Stimulated activated CD8-positive, alpha-beta memory T cell treated with anti-CD3 and anti-CD28 coated beads, Interleukin-15, amount 100 ng/mL, for 4 hours (primary cell): ENCODE measurements at places on chromosomes 4 and X.

GRCh38 chrX:7316887-7317286 is 168.9 kb upstream of the PUDP start:
- DNase-seq = no peak

- DNase-seq = no peak
Observed at GRCh38 chr4:118676128-118676527, 9.1 kb upstream of the METTL14 start.

DNA sequence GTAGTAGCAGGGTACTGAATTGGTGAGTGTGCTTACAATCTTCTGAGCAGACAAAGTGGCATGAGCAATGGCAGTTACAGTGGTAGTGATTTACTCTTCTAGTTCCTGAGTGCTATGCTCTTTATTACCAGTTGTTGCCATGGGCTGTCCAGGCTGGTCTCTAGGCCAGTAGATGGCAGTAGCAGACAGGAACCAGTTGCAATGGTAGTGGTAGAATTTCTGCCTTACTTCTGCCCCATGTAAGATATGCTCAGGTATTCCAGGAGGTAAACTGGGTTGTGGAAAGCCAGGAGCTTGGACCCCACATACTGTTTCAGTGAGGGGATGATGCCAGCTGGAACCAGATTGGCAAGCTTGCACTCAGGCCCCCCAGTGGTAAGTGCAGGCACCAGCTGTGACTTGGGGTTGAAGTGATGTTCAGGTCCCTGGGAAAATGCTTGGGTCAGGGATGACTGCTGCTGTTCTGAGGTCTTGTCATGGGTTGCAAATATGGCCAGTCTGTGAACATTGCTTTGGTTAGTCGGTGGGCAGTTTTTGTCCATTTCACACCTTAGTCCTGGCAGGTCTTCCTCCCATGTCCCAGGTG is 63.0 kb upstream of the ZXDB start:
- no peak for DNase-seq

GRCh38 chrX:8390771-8391170 is 73.9 kb upstream of the VCX3B start:
- no peak for DNase-seq

DNA sequence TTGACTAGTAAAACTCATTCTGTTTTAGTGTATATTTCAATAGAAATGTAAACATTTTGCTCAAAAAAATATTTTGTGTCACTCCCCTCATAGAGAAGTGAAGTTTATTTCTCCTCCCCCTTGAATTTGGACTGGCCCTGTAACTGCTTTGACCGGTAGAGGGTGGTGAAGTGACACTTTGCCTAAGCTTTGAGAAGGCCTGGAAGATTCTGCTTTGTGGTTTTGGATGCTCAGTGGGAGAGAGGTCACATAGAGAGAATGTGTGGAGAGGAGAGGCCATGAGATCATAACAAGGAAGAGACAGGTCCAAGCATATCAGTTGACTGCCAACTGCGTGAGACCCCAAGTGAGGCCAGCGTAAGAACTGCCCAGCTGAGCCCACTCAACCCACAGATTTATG is 19.1 kb upstream of the ARX start:
- no peak for DNase-seq

- DNase-seq = no peak
Observed at GRCh38 chrX:10972706-10973105, 138.4 kb upstream of the HCCS start.

DNA sequence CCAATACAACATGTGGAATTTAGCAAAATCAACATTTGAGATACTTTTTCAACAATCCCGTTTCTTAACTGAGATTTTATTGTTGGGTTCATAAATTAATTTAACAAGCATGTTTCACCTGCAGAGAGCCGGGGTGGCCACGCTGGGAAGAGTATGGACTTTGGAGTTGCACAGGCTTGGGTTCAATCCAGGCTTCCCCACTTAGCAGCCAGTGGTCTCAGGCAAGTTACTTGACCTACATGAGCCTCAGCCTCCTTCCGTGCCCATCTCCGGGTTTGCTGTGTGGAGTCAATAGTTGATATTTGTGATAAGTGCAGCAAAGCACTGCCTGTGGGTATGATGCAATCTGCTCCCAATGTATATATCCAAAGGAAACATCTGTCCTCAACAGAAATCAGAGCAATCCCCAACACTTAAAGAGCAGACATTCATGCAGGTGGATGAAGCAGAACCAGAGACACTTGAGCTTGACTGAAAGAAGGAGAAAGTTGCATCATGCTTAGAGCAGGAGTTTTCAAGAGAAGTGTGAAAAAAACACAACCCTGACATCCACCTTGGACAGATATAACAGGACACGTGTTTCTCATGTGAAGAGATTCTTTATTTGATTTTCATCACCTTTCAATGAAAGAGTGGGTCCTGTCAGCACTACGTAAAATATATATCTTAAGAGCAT is 5.1 kb downstream of the CYTL1 start:
- no peak for DNase-seq

DNA sequence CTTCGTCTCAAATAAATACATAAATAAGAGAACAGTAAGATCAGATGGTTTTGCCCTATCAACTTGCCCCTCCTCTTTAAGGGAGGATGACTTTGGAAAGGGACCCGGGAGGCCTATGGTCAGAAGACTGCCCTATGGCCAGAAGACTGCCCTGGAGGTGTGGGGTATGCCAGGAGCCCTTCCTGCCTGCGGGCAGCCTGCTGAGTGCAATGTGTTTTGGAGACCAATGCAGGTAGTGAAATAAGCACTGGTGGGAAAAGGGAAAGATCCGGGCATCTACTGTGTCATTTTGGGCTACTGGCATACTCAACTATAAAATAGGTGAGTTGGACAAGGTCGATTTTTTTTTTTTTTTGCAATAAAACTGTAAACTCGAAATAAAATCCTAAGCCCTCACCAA is 129.8 kb upstream of the SLC34A2 start:
- no peak for DNase-seq

GRCh38 chr4:121648516-121648915 is 48.3 kb downstream of the ANXA5 start:
- DNase-seq = no peak

DNA sequence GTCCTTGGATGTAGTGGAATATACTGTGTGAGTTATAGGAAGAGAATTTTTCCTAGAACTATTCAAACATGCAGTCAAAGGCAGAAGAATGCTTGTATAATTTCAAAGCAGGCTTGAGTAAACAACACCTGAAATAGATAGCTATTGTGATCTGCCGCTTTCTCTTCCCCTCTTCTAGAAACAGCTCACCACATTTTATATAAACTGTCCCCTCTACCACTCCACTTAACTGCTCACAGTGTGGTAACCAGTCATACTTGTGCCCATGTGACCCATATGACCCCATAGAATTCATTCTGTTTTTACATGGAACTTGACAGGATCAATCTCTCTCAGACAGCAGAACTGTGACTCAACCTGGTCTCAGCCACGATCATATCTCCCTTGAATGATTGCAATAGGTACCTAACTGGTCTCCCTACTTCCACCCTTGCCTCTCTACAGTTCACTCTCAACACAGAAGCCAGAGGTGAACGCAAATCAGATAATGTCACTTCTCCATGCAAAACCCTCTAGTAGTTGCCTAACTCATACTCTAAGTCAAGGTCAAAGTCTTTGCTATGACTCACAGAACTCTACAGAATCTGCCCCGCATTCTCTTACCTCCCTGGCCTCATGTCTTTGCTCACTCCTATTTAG is 85.6 kb upstream of the EFHC2 start:
- no peak for DNase-seq

- DNase-seq = no peak
Observed at GRCh38 chr4:81667539-81667938, 195.8 kb upstream of the RASGEF1B start.

- no peak for DNase-seq
Observed at GRCh38 chr4:184419976-184420375, 54.4 kb downstream of the IRF2 start.

DNA sequence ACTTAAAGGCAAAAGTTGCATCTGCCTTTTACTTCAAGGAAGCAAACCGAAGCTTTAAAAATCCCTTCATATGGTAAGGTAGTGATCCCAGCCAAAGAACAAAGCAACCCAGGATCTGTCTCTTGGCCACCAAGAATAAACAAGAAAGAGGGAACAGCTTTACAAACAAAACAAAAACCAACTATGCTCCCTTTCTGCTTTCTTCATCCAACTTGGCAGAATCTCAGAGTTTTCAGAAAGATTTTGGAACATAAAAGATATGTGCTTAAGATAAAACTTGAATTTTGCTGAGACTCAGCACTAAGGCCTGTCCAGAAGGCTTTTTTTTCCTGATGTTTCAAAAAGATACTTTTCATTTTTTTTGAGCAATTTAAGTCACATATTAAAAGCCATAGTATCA is 94.0 kb downstream of the COL4A6 start:
- DNase-seq = no peak

- no peak for DNase-seq
Observed at GRCh38 chrX:80792205-80792604, 17.5 kb downstream of the BRWD3 start.

- DNase-seq = no peak
Observed at GRCh38 chr4:121270389-121270788, 106.3 kb upstream of the TNIP3 start.

DNA sequence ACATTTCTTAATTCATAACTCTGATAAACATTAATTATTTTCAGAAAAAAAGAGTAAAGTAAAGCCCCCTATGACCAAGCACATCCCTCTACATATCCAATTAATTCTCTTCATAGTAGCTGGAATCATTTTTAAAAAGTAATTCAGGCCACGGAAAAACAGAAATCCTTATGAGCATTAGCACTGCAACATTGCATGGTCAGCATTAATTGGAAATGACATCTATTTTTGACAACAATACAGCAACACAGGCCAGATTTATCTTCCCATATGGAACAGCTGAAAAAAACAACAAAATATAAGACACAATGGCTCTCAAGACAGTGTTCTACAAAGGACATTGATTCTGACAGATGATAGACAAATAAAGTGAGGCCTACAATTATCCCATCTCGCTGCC is 236.6 kb downstream of the TMA16 start:
- DNase-seq = no peak

GRCh38 chr4:184475096-184475461 is 729 bp upstream of the IRF2 start:
- DNase-seq = peak; percentile 43

DNA sequence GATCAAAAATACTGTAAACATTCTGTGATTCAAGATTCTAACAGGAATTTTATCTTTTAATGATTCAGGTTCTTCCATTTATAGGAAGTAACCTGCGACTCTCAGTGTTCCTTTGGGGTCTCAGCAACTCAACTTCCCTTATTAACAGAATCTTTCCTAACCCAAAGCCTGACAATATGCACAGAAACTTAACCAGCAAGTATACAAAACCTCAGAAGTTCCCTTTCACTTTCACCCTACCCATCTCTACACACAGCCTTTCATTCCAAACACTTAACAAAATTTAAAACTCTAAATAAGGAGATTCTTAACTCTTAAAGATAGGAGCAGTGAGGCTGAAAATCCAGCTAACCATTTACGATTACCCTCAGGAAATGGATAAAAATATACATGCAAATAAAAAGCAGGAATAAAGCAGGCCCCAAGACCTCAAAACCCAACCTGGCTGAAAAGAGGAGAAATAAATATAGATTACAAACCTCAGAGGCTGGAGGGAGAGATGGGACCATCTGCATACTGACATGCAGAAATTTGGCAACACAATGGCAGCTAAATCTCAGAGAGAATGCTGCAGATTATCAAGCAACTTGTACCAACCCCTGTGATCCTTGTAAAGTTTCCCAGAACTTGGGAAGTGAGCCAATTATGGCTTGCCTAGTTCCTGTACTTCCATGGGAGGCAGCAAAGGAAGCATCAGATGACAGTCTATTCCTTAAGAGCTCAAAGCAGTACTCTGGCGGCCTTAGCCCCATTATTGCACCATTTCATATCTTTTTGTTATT is 101.0 kb downstream of the ATP11C start:
- no peak for DNase-seq

DNA sequence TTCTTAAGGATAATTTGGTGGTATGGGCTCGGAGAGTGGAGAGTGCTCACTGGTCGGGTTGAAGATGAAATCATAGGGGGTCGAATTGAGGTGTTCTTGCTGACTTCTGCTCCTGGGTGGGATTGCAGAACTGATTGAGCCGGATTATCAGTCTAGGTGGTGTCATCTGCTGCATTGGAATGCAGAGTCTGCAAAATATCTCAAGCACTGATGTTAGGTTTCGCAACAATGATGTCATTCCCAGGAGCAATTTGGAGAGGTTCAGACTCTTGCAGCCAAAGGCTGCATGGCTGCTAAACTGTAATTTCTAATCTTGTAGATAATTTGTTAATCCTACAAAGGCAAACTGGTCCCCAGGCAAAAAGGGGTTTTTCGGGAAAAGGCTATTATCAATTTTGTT is 67.7 kb downstream of the RHOH start:
- DNase-seq = no peak

GRCh38 chrX:110212299-110212698 is 105.6 kb downstream of the AMMECR1 start:
- DNase-seq = no peak

- no peak for DNase-seq
Observed at GRCh38 chr4:3368841-3369760, 72.7 kb upstream of the HGFAC start.

DNA sequence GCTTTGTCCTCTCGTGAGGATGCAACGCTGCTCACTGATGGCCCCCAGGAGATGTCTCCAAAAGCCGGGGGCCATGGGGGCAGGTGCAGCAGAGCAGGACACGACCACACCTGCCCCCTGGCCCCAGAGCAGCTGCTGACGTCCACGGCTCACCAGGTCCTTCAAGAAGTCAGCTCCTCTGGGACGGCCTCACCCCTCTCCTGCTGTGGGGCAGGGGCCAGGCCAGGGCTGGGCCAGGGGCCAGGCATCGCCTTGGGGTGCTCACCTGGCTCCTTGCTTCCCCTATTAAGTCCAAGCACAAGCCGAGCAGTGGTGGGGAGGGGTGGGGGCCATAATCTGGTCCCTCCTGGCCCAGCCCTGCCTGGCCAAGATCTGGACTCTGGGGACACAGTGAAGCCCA is 28.6 kb upstream of the MXD4 start:
- DNase-seq = no peak

DNA sequence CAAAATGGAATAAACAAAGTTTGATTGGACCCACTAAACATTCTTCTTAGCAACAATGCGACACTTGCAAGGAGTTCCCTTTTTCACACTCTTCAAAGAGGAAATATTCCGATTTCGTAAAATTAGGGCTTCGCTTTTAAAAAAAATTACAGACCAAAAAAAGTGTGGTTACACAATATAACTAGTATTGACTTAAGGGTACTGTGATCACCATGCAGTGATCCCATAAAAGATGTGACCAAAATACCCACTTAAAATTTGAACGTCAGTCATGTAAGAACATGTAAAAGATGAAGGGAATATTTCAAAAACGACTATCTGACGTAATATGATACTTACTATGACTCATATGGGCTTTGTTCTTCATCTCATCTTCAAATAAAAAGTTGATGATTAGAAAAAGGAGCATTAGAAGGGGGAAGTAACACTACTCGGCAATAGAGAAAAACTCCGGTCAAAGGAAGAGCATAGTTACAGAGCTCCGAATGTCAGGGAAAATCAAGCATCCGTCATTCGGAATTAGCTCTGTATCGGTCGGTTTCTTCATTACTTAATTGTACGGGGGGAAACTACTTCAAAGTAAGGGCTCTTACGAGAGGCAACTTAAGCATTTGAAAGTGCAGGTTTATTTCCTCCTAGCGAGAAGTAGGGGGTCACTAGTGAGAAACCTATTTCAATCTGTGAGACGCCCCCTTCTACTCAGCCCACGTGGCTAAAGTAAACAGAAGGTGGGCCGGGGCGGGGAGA is 1.3 kb upstream of the TET2 start:
- DNase-seq = no peak

- no peak for DNase-seq
Observed at GRCh38 chr4:31228068-31228467, 507.9 kb downstream of the PCDH7 start.

- DNase-seq = no peak
Observed at GRCh38 chr4:57195622-57196021, 85.4 kb upstream of the IGFBP7 start.
